ENCODE measurements at places on chromosomes 3 and 15.

DNA sequence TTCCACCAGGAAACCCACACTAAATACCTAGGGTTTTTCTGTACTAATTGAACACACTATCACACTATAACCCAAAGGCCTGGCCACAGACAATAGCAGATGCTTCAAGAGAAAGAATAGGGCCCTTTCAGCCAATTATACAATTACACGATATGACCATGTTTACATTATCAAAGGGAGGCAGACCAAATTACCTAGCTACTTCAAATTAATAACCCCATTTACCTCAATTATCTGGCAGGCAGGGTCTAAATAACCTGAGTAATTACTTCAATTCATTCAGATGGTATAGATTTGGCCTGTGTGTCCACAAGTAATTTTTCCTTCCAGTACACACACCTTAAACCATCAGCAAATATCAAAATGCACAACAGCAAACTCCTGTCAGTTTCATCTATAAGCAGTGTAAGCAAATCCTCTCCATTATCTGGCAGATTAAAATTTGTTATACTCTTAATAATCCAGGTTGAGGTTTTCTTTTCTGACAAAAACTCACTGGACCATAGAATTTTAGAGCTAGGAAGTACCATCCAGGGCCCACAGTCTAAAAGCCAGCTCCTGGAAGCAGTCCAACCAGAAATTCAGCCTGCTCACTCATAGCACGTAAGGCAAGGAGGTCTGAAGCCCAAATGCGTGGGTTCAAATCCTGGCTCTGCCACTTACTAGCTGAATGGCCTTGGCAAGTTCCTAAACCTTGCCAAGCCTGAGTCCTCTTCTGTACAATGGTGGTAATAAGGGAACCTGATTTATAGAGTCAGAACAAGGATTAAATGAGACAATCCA lies 51.8 kb downstream of the RFTN1 start:
- DNase-seq, result no peak

GRCh38 chr3:158977497-158977896 lies 175.6 kb downstream of the MFSD1 start:
- no peak for DNase-seq

GRCh38 chr15:38054488-38054887 lies 120.0 kb downstream of the TMCO5A start:
- DNase-seq, result no peak

GRCh38 chr3:16448639-16449070 lies 64.8 kb downstream of the RFTN1 start:
- no peak for DNase-seq

GRCh38 chr15:68763063-68763462 lies 57.6 kb downstream of the ANP32A start:
- DNase-seq, result no peak

- DNase-seq, result peak; percentile 80
Measured at GRCh38 chr15:39404767-39405181, 176.1 kb upstream of the THBS1 start.

GRCh38 chr3:129316248-129317013 lies 37.8 kb downstream of the HMCES start:
- peak; percentile 94 for DNase-seq

GRCh38 chr3:39180183-39180545 lies 12.2 kb downstream of the XIRP1 start:
- DNase-seq, result no peak

- DNase-seq, result no peak
Measured at GRCh38 chr3:167840247-167840646, 104.7 kb downstream of the SERPINI1 start.

DNA sequence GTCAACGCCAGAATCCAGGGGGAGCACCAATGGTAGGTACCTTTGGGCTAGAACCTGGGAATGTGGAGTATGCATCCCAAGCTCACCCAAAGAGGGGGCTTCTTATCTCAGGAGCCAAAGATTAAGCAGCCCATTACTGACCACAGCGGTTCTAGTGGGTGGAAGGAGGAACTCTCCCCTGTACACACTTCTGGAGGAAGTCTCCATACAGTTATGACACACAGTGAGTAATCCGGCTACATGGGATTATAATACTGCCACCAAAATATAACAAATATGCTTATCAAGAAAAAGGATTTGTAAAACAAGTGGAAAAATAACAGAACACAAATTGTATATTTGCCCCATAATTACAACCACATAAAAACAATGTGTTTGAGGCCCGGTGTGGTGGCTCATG lies 8.4 kb downstream of the MYO1E start:
- no peak for DNase-seq

DNA sequence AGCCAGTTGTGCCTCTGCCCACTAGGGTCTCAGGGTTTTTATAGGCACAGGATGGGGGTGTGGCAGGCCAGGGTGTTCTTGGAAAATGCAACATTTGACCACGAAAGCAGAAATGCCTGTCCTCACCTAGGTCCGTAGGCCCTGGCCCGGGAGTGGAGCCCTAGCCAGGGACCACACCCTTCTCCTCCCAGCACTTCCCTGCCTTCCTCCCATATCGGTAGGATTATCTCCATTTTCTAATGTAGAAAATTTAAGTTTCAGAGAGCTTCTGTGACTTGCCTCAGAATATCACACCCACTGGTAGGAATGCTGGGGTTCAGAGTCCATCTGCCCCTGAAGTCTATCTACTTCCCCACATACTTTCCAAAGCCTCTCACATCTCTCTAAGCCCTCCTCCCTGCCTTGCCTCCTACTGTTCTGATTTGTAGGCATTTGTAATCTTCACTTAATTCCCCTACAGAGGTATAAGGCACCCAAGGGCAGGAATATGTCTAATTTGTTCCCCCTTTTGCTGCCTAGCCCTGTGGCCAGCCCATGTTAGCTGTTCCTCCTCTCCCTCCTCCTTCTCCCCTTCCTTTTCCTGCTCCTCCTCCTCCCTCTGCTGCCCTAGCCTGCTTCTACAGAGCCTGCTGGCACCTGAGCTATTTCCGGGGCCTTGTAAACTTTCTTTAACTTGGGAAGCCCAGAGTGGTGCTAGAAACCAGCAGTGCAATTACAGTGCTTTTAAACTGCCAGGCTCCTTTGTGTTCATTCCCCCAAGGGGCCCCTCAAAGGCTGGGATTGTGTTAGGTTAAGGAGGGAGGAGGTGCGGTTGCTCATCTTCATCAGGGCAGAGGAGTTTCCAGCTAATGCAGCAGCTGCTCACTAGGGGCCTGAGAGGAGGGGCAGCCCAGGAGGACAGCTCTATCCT lies 71.1 kb downstream of the MRPL46 start:
- no peak for DNase-seq

DNA sequence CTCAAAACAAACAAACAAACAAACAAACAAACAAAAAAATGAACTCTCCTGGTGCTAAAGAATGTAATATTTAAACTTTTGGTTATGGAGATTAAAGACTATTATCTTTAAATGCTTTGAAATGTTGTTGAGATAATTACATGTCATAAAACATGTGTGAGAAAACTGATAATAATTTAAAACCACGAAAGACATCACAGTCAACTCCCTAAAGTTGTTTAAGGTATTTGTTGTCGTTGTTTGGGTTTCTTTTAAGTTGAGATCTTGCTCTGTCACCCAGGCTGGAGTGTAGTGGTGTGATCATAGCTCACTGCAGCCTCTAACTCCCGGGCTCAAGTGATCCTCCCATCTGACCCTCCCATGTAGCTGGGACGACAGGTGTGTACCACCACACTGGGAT lies 12.0 kb downstream of the EFCAB12 start:
- no peak for DNase-seq

DNA sequence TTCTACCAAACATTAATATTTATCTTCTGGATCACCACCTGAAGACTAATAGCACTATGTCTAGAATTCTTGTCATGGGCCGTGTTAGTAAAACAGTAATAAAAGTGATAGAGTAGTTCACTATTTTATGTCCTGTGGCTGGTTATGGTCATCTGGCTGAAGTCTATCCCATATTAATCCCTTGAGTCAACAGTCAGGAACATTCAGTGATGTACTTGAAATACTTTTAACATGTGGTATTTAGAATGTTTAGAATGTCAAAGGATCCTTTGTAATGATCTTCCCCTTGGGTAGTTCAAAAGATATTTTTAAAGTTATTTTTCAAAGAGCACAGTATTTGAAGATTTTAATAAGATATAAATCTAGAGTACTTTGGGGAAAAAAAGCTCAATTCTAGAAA lies 117.0 kb downstream of the MBNL1 start:
- DNase-seq, result no peak

GRCh38 chr15:81292523-81293001 lies 31.4 kb downstream of the STARD5 start:
- no peak for DNase-seq

DNA sequence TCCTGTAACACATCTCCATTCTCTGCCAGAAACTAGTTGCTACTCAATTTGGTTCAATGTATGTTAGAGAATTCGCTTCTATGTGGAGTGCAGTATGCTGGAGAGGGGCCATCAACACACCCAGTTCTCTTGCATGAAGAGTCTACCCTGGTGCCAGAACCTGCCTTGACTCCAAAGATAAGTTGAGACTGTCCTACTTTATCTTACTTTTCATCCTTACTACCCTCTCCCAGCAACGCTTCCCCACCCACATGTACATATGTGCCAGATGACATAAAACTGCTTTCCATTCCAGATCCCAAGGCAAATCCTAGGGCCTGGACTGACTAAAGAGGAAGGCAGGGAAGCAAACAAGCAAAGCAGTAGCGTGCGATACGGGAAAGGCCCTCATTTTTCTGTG lies 442.6 kb upstream of the THRB start:
- DNase-seq, result no peak

- DNase-seq, result no peak
Measured at GRCh38 chr3:189966843-189967242, 153.9 kb downstream of the P3H2 start.

DNA sequence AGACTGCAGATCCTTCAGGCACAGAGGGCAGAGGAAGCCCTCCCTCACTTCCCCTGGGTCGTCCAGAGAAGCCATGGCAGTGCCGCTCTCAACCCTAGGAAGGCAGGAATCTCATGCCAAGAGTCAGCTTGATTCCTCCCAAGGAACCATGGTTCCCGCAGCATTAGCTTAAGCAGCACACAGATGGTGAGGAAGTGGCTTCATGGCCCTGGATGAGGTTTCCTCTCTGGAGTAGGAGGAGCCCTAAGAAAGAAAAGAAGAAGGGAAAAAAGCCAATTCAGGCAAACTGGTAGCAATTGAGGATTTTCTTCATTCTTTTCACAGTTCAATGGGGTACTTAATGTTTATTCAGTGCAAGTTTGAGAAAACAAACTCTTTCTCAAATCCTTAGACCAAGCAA lies 2.9 kb downstream of the RBSN start:
- no peak for DNase-seq

GRCh38 chr15:63969652-63970421 lies 76.4 kb downstream of the DAPK2 start:
- DNase-seq, result peak; percentile 20

DNA sequence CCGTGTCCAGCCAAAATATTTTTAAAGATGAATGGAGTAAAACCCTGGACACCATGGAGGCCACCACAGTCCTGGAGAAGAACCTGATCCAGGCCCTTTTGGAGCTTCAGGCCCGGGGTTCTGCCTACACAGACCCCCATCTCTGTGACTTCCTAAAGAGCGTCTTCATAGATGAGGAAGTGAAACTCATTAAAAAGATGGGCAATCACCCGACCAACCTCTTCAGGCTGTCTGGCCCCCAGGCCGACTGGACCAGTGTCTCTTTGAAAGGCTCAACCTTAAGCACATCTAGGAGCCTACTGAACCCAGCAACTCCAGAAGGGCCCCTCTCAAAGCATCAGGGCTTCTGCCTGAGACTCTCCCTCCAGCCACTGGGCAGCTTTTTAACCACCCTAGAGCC lies 107.9 kb upstream of the FAM174B start:
- DNase-seq, result no peak

- DNase-seq, result no peak
Measured at GRCh38 chr3:127156338-127157050, 36.4 kb upstream of the PRR23E start.

GRCh38 chr3:62318365-62318751 lies 55.0 kb downstream of the FEZF2 start:
- DNase-seq, result no peak

GRCh38 chr15:101177866-101178265 lies 74.0 kb downstream of the CHSY1 start:
- DNase-seq, result no peak

- DNase-seq, result no peak
Measured at GRCh38 chr3:193885832-193886231, 250.1 kb upstream of the HES1 start.

- DNase-seq, result no peak
Measured at GRCh38 chr3:16866571-16866970, 18.2 kb upstream of the PLCL2 start.

DNA sequence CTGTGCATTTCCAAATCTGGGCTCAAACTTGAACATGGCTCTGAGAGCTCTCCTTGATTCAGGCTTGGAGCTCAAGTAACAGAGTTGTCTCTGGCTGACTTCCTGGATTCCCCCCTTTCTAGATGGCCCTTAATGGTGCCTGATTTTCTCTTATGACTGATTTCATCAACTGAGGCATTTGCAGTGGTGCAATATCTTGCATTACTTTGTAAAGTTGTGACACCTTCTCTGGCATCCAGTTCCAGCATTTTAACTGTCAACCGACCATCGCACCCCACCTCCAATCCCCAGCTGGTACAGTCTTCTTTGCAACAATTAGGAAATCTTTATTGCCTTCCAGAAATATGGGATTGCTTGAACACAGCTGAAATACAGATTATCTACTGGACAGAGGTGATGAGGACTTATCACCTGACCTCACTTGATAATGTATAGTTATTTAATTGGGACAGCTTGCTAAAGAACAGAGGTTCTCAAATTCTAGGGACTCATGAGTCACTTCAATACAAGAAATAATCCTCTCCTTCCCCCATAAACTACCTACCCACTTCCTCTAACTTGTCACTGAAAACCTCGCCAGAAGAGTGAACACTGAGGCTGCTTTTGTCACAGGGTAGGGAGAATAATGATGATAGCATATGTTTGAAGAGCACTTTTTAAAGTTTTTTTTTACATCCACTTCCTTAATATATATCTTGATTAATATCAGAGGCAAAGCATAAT lies 41.8 kb downstream of the FILIP1L start:
- DNase-seq, result no peak

DNA sequence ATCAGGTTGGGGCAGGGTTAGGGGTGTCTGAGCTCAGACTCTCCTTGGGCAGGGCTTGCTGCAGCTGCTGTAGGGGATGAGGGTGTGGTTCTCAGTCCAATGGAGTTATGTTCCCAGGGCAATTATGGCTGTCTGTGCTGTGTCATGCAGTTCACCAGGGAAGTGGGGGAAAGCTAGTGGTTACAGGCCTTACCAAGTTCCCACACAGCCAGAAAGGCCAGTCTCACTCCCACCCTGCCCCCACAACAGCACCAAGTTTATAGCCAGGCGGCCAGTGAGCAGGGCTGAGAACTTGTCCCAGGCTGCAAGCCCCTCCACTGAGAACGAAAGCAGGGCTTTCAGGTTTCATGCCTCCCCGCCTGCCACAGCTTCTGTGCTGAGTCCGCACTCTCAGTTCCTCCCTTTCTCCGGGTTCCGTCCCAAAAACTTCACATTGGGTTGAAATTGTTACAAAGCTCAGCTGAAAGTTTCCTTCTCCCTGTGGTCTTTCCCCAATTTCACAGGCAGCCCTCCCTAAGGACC lies 19.6 kb upstream of the CPOX start:
- DNase-seq, result no peak

- DNase-seq, result no peak
Measured at GRCh38 chr3:179606534-179607085, 2.0 kb downstream of the NDUFB5 start.

GRCh38 chr15:61106044-61106834 lies 122.9 kb downstream of the RORA start:
- no peak for DNase-seq

All from Caco-2 (cell line).